T-helper 17 cell (primary cell): ENCODE measurements at places on chromosomes 3 and 15.

GRCh38 chr3:102017784-102018183, 168.5 kb downstream of the NFKBIZ start:
- DNase-seq, result no peak

DNA sequence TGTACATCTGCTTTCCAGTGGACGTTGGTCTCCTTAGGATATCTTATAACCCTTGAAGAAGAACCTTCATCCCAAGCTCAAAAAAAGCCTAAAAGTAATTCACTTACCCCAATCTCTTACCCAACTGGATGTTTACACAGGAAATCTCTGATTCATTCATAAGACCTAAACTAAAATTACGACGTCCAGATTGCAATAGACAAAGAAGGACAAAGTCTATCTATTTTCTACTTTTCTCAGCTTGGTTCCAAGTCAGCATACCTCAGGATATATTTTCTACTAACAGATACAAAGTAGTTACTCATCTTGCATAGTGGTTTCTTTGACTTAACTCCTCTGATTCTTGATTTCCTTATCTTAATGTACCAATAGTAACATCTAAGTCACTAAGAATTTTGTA, 669.9 kb downstream of the OTOL1 start:
- no peak for DNase-seq

DNA sequence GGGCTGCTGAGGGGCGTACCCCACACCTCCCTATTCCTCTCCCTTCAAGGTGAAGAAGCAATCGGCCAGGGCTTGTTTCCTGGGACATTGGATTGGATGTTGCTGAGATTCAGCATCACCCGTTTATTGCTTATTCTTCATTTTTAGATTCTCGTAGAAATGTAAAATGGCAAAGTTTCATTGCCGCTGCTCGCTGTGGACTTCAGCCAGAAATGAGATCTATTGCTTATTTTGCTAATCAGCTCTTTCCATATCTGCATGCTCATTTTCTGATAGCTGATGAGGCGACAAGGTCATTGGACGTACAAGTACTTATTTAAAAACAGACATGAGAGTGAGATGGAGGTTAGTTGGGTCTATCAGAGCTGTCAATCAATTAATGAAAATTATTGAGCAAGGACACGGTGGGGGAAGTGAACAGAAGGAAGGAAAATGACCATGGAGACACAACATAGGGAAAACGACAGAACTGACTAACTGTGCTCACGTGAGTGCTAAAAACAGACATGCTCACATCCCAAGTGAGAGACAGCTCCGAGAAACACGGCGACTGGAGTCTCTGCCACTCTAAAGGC, 471.2 kb downstream of the NR2F2 start:
- no peak for DNase-seq

DNA sequence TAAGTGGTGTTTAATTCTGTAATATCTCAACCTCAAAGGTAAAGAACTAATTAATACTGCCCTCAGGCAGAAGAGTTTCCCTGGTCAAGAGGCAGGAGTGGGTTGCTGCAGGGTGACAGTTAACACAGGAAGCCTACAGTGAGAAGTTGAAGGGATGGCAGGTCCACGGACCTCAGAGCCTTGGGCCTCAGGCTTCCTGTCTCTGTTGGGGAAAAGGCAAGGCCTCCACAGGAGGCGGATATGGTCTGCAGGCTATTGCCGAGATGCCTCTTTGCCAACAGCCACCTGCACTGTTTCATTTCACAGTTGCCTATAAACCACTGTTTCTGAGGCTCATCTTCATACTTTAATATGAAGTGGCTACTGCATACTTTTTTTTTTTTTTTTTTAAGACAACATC, 33.3 kb upstream of the RPN1 start:
- no peak for DNase-seq

GRCh38 chr3:146589899-146590508, 15.1 kb downstream of the PLSCR5 start:
- DNase-seq, result no peak

DNA sequence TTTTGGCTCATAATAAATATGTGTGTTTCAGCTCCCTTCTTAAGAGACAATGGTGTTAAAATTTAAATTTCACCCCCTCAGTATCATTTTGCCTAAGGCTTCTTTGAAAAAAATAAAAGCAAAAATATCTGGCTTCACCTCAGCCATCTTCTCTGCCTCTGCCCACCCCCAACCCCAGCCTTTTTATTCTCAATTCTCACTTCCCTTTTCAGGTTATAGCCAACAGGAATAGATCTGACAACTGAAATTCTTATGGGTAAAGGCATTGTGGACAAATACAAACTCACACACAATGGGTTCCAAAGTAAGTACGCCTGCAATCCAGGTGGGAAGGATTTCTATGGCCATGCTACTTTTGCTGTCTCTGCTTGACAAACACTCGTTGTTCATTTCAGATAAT, 399.0 kb upstream of the ARRDC4 start:
- no peak for DNase-seq

GRCh38 chr3:100198579-100199269, 62.1 kb upstream of the TBC1D23 start:
- DNase-seq, result no peak

GRCh38 chr3:121998030-121998580, 23.9 kb downstream of the ILDR1 start:
- DNase-seq, result no peak

- DNase-seq, result no peak
These were observed 128.6 kb downstream of the DUT start for GRCh38 chr15:48459571-48460442.

DNA sequence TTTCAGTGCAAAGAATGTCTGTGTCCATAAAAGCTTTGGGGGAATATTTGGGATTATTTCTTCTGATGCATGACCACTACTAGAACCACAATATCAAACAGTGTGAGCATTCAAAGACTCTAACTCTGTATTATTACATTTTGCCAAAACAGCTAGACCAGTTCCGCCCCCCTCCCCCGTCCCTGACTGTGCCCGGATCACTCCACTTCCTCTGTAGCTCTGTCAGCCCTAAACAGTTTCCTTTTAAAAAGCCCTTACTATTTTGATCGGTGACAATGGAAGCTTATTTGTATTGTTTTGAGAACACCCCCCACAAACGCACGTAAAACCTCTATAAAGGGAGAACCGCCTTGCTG, 36.6 kb upstream of the EPHB3 start:
- no peak for DNase-seq

DNA sequence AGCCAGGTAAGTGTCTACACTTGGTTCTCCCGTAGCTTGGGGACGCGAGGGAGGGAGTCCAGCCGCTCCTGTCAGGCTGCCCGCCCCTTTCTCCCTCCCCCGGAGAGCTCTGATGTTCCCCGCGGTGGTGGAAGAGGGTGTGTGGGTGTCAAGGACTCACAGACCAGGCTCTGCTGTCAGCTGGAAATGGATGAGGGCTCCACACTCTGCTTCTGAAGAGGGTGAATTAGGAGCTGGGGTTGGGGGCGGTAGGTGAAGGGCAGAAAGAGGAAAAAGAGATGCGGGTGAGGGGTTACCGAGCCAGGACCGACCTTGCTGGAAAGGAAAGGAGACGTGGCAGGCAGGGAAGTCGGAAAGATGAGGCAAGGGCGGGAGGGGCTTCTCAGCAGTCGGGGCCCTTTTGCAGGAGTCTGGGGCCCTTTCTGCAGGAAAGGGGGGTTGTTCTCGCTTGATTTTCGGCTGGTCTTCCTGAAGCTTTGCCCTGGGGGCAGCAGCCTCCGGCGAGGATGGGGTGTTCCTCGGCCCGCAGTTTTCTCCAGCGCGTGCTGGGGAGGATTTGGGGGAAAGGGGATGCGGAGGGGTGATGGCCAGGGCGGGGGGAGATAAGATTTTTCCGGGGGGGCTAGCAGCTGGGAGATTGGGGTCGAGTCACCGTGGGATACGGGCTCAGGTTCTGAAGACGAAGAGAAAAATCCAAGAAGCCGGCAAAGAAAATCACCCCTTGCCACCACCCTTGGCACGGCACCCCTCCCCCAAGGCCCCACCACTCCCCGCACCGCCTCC, 602 bp upstream of the BAHD1 start:
- DNase-seq, result no peak

DNA sequence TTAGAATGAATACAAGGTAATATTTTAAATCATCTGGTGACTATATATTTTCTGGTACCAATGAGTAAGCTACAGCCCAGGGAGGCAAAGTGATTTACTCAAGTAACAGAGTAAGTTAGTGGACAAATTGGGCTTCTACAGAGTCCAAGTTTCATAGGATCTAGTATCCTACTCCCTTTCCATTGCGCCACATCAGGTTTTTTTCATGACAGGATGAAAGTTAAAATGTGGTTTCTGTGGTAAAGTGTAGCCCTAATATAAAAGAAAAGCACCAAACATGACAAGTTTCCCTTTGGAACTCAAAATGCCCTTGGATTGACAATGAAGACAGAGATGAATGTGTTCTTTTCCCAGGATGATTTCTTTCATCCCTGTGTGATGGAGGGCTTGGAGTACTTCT, 350.8 kb upstream of the ZNF385D start:
- DNase-seq, result no peak

DNA sequence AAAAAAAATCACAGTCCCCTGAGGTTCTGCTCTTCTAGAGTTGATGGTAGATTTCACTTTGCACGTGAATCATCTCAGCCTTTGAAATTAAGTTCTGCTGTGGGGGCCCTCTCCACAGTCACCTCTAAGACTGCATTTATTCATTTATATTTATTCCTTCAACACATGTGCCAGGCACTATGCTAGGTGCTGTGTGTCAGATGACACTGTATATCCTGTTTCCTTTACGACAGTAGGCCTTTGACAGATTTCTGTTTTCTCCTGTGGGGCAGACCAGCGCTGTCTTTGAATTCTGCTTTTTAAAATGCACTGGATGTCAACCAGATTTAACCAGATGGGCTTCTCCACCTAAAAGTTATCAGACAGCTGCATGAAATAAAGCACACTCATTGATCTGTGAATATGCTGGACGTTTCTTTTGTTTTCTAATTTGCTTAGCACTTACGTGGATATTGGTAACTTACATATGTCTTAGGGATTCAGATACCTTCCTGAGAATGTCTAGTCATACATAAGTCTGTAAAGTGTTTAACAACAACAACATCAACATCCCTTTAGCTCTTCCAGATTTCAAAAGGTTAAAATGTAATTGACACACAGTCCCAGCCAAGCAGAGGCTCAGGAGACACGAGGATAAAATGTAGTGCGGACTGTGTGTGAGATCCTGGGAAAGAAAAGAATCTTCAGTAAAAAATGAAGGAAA, 525.5 kb upstream of the MCTP2 start:
- no peak for DNase-seq

DNA sequence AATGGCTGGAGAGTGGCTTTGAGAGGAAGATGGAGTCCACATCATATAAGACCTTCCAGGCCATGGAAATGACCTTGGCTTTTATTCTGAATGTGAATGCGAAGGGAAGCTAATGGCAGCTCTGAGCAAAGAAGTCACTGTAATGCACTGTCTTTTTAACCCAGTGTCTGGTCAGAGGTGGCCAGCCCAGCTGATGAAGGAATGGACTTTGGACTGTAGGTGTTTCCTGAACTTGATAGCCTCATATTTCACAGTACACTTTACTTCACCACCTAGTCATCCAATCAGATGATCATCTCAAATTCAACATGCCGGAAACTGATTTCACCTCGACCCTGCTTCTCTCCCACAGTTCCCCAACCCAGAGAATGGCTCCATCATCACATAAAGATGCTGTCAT, 33.4 kb downstream of the DCLK3 start:
- DNase-seq, result no peak

DNA sequence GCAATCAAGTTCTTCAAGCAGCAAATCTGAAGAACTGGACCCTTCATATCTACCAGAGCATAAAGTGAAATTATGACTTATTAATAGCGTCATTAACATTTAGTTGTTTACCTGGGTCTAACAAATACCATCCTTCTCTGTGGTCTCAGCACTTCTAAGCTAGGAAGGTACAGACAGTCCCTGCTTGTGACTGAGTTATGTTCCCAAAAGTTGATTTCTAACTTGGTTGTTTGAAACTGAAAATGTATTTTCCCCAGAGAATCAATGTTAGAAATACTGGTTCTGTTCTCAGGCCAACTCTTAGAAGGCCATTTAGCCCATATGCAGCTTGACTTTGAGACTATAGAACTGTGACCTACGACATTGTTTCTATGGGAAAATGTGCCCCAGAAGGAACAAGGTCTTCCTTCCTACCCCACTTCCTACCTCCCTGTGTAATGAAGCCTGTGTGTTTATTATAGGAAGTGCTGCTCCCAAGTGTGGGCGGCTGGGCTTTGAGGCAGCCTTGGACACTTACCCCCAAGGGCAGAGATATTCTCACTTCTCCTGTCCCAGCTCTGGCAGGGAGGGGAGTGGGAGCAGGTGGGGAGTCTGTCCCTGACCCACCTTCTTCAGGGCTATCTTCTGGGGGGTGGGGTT, 12.2 kb upstream of the MAPK6 start:
- DNase-seq, result no peak

DNA sequence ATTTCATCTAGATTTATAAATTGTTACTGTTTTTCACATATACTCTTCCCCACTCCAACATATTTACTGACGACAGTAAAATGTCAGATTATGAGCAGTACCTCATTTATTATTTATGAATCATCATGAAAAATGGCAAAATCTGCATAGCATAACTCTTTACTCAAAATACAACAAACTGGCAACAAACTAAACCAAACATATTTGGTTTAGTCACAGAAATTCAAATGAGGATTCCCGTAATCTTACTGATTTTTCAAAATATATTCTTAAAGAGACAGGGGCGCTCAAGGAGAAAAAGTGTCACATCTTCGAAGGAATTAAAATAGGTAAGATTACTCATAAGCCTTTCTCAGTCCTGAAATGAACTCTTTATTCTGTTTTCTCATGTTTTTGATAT, 3.0 kb upstream of the GPR87 start:
- no peak for DNase-seq

- DNase-seq, result no peak
These were observed 28.6 kb downstream of the EHD4 start for GRCh38 chr15:41943543-41944312.

- DNase-seq, result no peak
These were observed 108.9 kb downstream of the MECOM start for GRCh38 chr3:169554611-169555010.

DNA sequence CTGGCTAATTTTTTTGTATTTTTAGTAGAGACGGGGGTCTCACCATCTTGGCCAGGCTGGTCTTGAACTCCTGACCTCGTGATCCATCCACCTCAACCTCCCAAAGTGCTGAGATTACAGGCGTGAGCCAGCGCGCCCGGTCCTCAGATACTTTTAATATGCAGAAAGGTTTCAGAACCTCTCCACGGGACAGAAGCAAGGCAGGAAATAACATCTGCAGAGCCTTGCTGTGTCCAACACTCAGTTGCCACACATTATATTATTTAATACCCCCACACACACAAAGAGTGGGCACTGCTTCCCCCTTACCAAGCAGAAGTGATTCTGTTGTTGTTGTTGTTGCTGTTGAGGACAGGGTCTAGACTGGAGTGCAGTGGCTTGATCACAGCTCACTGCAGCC, 28.0 kb downstream of the OSBPL10 start:
- no peak for DNase-seq

GRCh38 chr3:34382859-34383258, 584.4 kb downstream of the PDCD6IP start:
- no peak for DNase-seq
